ENCODE measurements at places on chromosomes 12 and 14.

- no peak for DNase-seq
Observed at GRCh38 chr12:50603817-50604639, 99.2 kb downstream of the DIP2B start.

DNA sequence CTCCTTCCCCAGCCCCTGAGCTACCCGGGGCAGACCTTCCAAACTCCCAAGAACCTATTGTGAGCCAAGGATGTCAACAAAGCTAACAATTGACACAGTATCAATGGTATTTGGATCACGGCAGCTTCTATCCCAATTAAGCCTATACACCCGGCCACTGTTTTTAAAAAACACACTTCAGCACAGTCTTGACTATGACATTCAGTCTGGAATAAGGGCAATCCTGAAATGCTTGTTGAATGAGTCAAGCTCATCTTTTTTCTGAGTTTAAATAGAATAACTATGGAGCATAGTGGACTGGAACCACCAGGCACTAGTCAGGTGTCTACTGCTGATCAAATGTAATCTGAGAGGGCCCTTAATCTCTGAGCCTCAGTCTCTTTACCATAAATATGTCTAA is 5.7 kb downstream of the DENND5B start:
- DNase-seq = no peak

- DNase-seq = no peak
Observed at GRCh38 chr14:34676516-34677211, 37.7 kb downstream of the CFL2 start.

GRCh38 chr12:126936181-126936851 is 1330.7 kb upstream of the TMEM132C start:
- DNase-seq = no peak

- no peak for DNase-seq
Observed at GRCh38 chr14:95189367-95190132, 32.2 kb upstream of the DICER1 start.

DNA sequence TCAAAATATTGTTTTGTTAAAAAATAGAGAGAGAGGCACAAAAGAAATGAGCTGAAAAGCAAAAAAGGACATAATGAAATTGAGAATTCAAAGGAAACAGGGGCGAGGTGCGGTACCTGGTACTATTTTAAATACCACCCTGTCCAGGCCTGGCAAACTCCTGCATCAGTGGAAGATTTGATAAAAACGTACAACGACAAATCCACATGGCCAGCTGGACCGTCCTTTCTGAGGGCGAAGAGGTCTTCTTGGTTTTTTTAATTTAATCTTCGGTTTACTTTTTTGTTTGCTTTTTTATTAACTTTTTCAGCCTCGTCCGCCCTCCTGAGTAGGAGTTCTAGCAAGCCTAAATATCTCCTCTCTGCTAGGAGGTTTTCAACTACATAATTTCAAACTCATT is 11.9 kb downstream of the BCL11B start:
- no peak for DNase-seq

DNA sequence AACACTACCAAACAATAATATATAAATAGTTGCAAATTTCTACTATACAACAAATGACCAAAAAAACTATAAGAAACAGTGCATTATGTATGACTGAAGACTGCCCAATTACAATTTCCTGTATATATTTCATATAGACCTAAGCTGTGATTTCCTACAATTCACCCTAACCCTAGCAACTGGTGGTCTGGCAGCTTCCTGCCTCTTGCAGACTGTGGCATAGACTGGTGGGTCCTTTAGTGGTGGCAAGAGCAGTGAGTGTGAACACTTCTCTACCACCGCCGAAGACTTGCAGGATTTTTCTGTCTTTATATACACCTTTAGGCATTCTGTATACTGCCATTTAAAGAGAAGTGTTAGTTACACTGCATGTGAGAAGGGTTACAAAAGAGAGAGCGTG is 43.6 kb upstream of the CMAS start:
- no peak for DNase-seq

All from stimulated activated CD4-positive, alpha-beta T cell treated with anti-CD3 and anti-CD28 coated beads, Interleukin-1b, Interleukin-23, amount 100 ng/mL, for 1 hour (primary cell).